ENCODE measurements at places on chromosomes 5 and 9.

GRCh38 chr9:88236511-88237478, 98.5 kb upstream of the SPATA31C2 start:
- DNase-seq: no peak

DNA sequence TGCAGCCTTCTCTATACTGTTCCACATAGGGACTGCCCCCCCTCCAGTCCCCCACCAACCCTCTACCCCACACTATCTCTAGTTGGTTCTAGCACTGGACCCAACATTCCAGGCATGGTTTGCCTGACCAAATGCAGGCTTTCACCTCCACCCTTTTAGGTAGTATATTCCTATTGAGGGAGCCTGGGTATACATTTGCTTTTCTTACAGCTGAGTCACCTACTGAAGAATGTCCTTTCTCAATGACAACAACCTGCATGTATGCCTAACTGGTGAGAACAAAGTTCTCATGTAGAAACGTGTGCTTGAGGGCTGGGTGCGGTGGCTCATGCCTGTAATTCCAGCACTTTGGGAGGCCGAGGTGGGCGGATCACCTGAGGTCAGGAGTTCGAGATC, 8.2 kb downstream of the TNIP1 start:
- DNase-seq: no peak

DNA sequence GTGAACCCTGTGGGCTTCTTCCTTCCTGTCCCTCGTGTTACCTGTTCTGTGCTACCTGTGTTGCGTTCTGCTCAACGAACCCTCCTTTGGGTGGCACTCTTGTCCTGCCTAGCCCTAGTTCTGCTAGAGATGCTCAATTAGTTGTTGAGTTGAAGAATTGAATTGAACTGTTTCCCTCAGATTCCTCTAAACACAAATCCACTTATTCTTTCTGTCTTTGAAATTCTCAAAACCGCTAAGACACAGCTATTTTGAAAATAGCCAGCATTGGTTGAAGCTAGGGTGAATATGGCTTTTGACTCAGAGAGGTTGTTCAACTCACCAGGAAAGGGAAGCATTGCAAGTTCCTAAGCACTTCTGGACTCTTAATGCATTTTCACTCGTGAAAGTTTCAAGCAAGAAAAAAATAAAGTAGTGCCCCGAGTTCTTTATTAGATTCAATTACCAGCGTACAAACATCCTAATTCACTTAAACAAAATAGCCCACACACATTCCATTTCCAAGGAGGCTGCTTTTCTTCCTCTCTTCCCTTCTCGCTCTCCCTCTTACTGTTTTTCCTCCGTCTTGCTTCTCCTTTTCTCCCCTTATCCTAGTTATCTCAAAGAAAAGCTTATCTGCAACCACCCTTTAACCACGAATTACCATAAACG, 642 bp upstream of the ITGA1 start:
- DNase-seq: no peak

GRCh38 chr5:150394131-150394530, 18.6 kb downstream of the CD74 start:
- DNase-seq: no peak

- no peak for DNase-seq
These were observed 140.9 kb upstream of the PIK3R1 start for GRCh38 chr5:68074633-68075032.

DNA sequence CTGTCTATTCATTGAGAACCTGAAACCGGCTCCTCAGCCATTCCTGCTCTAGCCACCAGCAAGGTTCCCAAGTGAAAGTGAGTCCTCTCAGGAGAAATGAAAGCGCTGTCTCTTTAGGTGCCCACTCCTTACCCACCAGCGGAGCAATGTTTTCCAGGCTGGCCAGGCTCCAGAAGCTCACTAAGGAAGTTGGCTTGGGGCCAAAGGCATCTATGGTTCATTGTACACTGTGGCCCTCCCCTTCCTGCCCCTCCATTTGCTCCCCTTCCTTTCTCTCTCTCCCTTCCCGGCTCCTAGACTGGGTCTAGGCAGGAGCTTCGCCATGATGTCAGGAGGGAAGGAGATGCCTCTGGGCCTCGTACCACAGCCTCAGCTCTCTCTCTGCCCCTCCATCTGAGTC, 1.1 kb upstream of the GABRP start:
- DNase-seq: no peak
